ENCODE measurements at places on chromosomes 11 and 22. TPM values are rescaled to one million over a fixed set of nuclear protein-coding genes. Genes with fewer than 3 reads are reported as not detected.

DNA sequence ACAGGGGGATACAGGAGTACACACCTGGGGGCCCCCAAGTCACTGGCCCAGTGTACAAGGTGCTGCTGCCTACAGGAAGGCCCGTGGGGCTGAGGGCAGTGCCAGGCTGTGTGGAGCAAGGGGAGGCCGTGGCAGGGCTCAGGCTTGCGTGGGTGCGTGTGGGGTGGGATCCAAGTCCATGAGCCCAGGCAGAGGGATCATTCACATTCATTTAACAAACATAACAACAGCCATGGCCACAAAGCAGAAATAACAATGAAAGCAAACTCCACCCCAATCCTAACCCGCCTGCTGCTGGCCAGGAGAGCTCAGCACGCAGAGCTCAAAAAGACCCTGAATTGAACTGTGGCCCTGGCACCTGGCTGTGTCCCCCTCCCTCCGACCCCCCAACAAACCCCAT lies 17.0 kb upstream of the SCGB1A1 start:
- DNase-seq = no peak

- DNase-seq = no peak
These were observed 12.5 kb downstream of the HSD17B12 start for GRCh38 chr11:43693069-43693468.

DNA sequence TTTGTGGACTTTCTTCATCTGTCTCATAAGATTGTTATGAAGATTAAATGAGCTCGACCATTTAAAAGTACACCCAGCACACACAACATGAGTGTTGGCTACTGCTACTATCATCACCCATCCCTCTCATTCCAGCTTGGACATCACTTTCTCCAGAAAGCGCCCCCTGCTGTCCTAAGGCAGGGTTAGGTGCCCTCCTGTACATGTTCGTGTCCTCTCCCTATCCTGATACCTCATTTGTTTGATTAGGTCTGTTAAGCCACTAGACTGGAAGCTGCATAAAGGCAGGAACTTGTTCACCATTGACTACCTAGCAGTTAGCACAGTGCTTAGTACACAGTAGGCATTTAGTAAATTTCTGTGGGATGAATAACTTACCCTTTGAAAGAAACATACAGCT lies 85.5 kb downstream of the ENTHD1 start:
- DNase-seq = no peak

DNA sequence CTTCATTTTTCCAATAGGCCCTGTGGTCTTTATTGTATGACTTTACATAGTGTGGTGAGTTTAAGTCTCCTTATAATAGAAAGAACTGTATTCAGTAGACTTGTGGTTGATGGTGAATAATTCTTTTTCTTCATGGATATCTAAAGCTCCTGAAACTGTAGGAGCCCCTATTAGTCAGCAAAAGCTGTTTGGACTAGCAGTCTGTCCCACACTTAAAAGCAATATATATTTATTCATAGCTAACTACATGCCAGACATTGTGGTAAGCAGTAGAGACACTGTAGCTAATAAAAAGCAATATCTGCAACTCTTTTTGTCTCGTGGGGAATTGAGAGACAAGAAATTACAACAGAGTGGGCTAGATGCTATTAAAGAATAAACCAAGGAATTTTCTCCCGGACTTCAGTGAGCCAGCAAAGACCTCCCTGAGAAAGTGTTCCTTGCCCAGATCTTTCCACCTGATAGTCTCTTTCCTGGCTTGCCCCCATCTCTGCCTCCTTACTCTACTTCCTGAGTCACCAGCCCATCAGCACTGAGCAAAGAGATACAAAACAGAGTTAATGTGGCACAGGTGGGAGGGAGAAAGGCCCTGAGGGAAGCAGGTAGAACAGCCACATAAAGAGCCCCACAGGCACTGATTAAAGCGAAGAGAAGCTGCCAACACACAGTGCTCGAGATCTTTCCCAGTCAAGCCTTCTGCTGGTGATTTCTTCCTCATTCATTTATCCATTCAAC lies 1.4 kb upstream of the OR52W1 start:
- DNase-seq = no peak

GRCh38 chr11:121575250-121575962 lies 122.6 kb upstream of the SORL1-AS1 start:
- peak; percentile 92 for DNase-seq

- DNase-seq = no peak
These were observed 71.3 kb downstream of the PPP2R1B start for GRCh38 chr11:111694851-111695250.

- no peak for DNase-seq
These were observed 65.1 kb downstream of the SLC22A12 start for GRCh38 chr11:64655941-64656601.

DNA sequence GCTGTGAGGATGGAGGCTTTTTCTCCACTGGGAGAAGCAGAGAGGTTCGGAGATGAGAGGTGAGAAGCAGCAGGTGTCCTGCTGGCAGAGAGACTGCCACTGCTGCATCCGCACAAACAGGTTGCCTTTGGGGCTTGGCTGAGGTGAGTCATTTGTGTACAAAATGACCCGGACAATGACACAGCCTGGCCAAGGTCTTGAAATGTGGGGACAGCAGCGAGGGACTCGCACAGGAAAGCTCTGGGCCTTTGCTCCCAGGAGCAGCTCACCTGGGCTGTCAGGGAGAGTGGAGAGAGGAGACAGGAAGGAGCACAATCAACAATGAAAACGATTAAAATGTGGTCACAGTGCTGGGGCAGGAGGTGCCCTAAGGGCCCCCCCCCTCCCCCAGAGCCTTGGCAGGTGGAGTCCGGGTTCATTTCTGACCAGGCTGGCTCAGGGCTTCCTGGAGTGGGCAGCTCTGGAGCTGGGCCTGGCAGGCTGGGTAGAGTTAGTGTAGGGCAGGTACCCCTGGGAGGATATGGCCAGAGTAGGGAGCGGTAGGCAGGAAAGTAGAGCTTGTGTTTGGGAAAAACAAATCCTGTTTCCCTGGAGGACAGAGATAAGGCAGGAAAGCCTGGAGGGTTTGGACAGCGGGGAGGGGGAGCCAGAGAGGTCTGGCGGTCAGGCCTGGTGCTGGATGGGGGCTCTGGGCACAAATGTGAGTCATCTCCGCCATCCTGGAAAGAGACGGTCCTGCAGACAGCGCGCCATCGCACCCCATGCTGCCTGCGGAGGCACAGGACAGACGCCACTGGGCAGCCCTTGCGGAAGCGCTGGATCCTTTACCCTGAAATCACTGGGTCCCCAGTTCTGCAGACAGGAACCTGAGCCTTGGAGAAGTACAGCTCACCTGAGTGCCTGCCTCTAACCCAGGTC lies 37.8 kb upstream of the CELSR1 start:
- DNase-seq = peak; percentile 77

- no peak for DNase-seq
These were observed 938 bp downstream of the SHISAL1 start for GRCh38 chr22:44311855-44312170.

GRCh38 chr11:69484427-69485259 lies 3.2 kb downstream of the LINC01488 start:
- no peak for DNase-seq

GRCh38 chr11:50030193-50030592 lies 2.5 kb upstream of the OR4C45 start:
- no peak for DNase-seq

DNA sequence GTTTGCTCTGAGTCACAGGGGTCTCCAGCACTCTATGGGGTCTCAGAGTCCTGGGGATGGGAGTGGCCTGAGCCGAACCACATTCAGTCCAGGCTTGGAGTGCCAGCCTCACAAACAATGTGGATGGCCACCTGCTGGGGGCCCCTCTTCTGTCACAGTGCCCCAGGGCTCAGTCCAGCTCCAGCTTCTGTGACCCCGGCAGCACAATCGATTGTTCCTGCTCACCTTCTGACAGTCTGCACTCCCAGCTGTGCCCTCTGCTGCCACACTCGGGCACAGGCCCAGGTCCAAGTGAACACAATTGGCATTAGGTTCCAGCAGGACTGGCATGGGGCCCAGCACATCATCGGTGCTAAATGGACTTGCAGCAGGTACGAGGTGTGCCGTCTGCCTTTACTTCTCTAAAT lies 84.8 kb downstream of the TP53I11 start:
- DNase-seq = peak; percentile 95

DNA sequence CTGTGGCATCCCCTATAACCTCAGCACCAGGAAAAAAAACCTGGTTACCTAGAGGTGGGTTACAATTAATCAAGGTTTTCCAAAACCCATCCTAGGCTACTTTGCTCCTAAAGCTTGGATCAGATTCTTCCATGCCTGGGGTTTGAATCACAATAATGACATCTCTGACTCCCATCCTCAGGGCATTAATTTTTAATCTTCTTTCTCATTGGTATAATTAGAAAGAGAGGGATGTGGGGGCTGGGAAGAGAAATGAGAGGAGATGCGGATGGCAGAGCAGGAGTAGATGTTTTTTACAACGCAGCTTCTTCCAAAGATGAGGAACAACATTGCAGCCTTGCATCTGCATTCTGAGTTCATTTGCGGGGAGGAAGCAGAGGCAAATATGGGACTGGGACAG lies 117.2 kb upstream of the E2F8 start:
- DNase-seq = no peak

- DNase-seq = no peak
These were observed 3.3 kb downstream of the FXYD6 start for GRCh38 chr11:117872975-117873827.

- DNase-seq = no peak
These were observed 361 bp downstream of the SRPRA start for GRCh38 chr11:126268361-126268707.

DNA sequence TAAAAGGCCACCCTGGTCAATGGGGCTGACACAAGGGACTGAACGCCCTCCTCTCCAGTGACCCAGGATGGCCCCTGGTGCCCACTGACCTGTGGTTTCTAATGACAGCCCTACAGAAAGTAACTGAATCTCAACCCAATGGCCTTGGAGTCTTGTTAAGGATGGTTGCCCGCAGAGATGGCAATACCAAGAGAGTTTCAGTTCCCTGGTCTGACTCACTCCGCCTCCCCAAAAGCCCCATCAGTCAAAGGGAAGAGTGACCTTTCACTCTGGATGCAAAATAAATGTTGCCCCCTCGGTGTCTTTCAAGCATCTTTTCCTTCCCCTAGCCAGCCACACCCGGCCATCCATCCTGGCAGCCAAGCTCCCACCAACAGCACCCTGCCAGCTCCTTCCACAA lies 57.7 kb upstream of the ISX start:
- DNase-seq = no peak

- peak; percentile 74 for DNase-seq
These were observed at the start of gene PLCB3 for GRCh38 chr11:64251016-64251752. PLCB3 (plus strand) TSS chr11:64251530; CDS start chr11:64251650, 120 bp downstream.

DNA sequence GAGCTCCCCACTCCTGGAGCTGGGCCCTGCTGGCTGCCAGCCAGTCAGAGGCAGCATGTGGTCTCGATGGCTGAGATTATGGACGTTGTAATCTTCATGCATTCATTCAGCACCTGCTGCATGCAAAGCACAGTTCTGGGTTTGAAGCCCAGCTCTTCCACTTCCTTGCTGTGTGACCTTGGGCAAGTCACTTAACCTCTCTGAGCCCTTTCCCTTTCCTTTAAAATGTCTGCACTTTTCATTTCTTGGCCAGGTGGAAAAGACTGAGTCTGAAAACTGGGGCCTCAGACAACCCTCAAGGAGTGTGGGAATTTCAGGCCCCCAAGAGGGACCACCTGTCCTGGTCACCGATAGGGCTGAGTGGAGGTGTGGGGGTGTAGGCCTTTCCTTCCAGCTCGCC lies 24.6 kb upstream of the MYEOV start:
- no peak for DNase-seq

- no peak for DNase-seq
These were observed 69.0 kb downstream of the LARGE1 start for GRCh38 chr22:33851240-33851639.

DNA sequence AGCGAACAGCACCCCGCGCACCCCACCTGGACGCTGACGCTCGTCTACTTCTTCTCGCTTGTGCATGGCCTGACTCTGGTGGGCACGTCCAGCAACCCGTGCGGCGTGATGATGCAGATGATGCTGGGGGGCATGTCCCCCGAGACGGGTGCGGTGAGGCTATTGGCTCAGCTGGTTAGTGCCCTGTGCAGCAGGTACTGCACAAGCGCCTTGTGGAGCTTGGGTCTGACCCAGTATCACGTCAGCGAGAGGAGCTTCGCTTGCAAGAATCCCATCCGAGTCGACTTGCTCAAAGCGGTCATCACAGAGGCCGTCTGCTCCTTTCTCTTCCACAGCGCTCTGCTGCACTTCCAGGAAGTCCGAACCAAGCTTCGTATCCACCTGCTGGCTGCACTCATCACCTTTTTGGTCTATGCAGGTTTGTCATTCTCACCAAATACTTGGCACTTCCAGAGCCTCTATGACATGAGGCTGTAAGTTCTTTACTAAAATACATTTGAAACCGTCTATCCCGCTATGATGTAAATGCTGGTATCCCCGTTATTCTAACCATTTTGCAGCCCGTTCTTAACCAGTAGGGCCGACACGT lies 535 bp downstream of the AQP11 start:
- DNase-seq = peak; percentile 61

DNA sequence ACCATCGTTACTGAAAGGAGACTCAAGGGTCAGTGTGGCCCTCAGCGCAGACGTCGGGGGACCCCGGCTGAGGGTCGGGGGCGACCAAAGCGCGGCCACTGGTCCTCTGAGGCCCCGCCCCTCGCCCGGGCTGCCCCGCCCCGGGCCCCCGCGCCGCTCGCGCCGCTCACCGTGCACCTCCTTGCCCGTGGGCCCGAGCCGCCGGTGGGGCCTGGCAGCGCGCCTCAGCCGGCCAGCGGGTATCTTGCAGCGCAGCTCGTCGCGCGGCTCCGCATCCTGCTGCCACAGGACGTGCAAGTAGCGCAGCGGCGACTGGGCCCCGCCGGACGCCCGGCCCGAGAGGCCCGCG lies 419 bp downstream of the ANKRD54 start:
- peak; percentile 68 for DNase-seq

The KCNE3 gene
- 2.1 TPM for total RNA-seq

The DBX1 gene
- total RNA-seq = not detected

The TMEM86A gene
- total RNA-seq = 5.3 TPM

The NUP160 gene
- 12.6 TPM for total RNA-seq

The GLB1L3 gene
- total RNA-seq = 0.10 TPM

The SHANK2 gene
- total RNA-seq = 33.8 TPM

The RHOD gene
- 23.2 TPM for total RNA-seq

The C22orf42 gene
- total RNA-seq = not detected

The SREBF2 gene
- 30.4 TPM for total RNA-seq

The VPREB3 gene
- total RNA-seq = 0.40 TPM

The BBOX1 gene
- total RNA-seq = 22.6 TPM

All from left lobe of liver (tissue), 2 donors.